ENCODE measurements at places on chromosomes 5 and 9.
A peak's percentile ranks its signal among the peaks of the same experiment; 100 is the strongest.

- DNase-seq: no peak
Observed at GRCh38 chr9:128936171-128936865, 11.1 kb downstream of the DOLK start.

- DNase-seq: no peak
Observed at GRCh38 chr5:10581424-10581748, 17.5 kb downstream of the ANKRD33B start.

GRCh38 chr5:59617186-59617771 lies 276.2 kb downstream of the PDE4D start:
- no peak for DNase-seq

DNA sequence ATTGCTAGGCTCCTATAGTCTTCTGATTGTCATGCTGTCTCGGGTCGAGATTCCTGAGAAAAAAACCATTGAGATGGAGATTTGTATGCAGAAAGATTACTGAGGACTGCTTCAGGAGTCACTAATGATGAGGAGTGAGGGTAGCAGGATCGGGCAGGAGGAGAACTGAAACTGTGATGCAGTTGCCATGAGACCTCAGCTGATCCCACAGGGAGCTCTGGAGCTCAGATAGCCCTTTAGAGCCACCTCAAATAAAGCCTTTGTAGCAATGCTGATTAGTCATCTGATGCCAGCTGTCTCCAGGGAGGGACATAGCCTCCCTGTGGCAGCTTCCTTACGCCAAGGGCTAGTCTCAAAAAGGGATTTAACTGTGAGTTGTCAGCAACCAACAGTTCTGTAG lies 256.9 kb downstream of the DMAC1 start:
- DNase-seq: no peak

GRCh38 chr9:35102465-35102768 lies 514 bp downstream of the STOML2 start:
- no peak for DNase-seq

DNA sequence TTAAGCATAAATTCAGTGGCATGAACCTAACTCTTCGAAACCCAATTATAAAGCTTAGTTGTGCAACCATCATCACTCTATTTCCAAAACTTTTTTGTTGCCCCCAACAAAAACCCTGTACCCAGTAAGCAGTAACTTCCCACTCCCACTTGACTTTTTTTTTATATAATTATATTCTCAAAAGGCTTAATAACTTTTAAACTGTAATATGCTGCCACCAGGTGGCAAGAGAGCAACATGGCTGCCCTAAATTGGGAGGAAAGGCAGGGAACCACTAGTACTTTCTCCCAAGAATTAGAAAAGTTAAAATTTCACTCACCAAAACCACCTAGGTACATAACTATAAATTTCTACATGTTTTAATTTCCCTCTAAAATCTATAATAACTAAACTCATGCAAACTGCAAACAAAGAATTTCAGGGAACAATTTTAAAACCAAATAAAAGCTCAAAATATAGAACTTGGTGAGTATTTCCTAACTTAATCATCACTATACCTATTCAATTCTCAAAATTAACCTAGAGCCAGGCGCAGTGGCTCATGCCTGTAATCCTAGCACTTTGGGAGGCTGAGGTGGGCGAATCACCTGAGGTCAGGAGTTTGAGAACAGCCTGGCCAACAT lies 50.2 kb upstream of the RNF38 start:
- peak; percentile 45 for DNase-seq
